SIG-M5 (cell line): ENCODE measurements at places on chromosomes 3 and 15.

DNA sequence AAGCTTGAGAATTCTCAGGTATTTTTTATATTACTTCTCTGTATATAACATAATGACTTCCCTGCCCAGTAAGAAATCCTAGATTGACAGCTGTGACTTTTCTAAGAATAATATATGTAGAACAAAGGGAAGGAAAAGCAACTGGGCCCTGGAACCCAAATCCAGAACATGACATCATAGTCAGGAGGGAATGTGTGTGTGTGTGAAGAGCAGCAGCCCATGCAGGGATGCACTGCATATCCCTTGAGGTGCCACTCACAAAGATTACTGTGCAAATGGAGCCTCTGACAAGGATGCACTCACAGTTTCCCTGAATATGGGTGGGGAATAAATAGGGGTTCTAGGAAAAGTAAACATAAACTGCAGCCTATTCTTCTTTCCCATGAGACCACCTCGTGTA lies 279.5 kb downstream of the NEK10 start:
- no peak for DNase-seq

- no peak for DNase-seq
Observed at GRCh38 chr15:25783607-25784540, 79.3 kb downstream of the ATP10A start.

DNA sequence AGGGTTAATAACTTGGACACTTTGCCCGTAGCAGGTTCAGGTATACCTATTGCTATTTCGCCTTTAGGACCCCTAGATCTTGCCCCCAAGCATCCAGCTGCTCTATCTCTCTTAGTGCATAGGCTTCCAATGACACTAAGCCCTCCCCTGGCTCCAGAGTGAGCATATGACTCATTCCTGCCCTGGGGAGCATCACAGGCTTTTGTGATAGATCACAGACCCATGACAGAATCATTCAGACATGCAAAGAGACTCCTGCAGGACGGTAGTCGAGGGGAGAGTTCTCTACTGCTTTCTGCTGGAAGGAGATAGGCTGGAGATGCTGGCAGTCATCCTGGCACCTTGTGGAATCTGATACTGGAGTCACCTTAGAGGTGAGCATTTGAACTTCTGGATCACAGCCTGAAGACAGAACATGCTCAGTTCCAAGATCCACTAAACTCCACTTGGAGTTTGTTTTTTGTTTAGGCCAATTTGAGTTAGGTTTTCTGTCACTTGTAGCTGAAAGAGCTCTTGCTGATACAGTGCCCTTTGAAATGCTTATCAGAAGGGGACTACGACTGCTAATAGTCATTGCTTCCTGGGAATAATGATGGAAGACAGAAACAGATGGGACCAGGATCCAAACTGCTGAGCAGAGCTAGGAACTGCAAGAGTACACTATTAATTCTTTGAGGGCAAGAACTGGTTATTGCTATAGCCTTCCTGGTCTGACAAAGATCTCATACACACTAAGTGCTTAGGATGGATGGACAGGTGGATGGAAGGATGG lies 11.0 kb downstream of the LYSMD2 start:
- DNase-seq = no peak

- no peak for DNase-seq
Observed at GRCh38 chr3:128351546-128351945, 115.1 kb downstream of the DNAJB8 start.

- DNase-seq = no peak
Observed at GRCh38 chr15:26806574-26806973, 33.7 kb upstream of the GABRB3 start.

GRCh38 chr15:75720787-75721479 lies 8.3 kb upstream of the CSPG4 start:
- DNase-seq = no peak

DNA sequence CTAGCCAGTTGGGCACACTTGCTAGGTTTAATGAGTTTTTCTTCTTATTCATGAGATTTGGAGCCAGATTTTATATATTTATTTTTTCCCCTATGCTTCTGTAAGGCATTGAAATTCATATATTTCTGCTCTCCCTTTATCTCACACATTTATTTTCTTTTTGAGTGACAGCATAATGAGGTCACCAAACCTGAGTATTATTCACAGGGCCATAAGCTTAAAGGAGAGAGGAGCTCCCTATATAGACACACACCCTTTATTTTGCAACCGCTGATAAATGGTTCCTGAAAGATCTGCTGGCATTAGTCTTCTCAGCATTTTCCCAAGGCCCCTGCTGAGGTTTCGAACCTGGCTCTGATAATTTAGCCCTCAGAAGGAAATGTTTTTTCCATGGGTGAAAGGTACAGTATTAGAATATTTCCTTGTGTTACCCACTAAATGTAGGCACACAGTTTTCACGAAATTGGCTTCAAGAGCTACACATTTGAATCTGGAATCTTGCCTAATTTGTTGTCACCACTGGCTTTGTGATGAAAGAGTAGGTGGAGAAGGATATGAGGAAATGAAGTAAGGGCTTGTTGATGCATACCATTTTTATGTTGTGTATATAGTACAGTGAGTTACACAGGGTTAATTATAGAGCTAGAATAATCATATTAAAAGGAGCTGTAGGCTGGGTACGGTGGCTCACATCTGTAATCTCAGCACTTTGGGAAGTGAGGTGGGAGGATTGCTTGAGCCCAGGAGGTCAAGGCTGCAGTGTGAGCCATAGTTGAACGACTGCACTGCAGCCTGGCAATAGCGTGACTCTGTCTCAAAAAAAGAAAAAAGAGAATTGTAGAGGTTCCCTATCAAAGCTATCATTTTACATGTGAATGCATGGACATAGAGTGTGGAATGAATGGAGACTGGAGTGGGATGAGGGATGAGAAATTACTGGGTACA lies 6.5 kb downstream of the KLHL18 start:
- DNase-seq = no peak
